Myometrial cell (primary cell): ENCODE measurements at places on chromosomes 13 and 19. TPM values are rescaled to one million over a fixed set of nuclear protein-coding genes. Genes with fewer than 3 reads are reported as not detected.

Gene URAD
- total RNA-seq: not detected in 2 replicates

Gene FCGBP
- not detected in 2 replicates for total RNA-seq

Gene FFAR2
- total RNA-seq: not detected in 2 replicates

Gene LRRC4B
- under 0.01 TPM in 1 of 2 replicates, not detected in the other for total RNA-seq

Gene FGF9
- not detected in 2 replicates for total RNA-seq

Gene NCR1
- total RNA-seq: not detected in 2 replicates

Gene NUDT15
- 30.5 and 34.0 TPM in 2 replicates for total RNA-seq

Gene DBP
- 5.5 and 9.5 TPM in 2 replicates for total RNA-seq

Gene PTPRH
- 6.9 and 14.5 TPM in 2 replicates for total RNA-seq

Gene PGLYRP2
- not detected in 2 replicates for total RNA-seq

Gene IRS2
- total RNA-seq: 6.6 and 8.0 TPM in 2 replicates

Gene COL4A1
- 166 and 171 TPM in 2 replicates for total RNA-seq

Gene FEM1A
- total RNA-seq: 8.3 and 8.4 TPM in 2 replicates

Gene SMAD9
- 3.9 and 4.6 TPM in 2 replicates for total RNA-seq
